ENCODE measurements at places on chromosomes 3 and 15.
A peak's percentile ranks its signal among the peaks of the same experiment; 100 is the strongest.

- peak; percentile 18 for DNase-seq
Observed at GRCh38 chr3:41198526-41198925, 779 bp upstream of the CTNNB1 start.

GRCh38 chr3:146626403-146627122 is 21.4 kb upstream of the PLSCR5 start:
- no peak for DNase-seq

DNA sequence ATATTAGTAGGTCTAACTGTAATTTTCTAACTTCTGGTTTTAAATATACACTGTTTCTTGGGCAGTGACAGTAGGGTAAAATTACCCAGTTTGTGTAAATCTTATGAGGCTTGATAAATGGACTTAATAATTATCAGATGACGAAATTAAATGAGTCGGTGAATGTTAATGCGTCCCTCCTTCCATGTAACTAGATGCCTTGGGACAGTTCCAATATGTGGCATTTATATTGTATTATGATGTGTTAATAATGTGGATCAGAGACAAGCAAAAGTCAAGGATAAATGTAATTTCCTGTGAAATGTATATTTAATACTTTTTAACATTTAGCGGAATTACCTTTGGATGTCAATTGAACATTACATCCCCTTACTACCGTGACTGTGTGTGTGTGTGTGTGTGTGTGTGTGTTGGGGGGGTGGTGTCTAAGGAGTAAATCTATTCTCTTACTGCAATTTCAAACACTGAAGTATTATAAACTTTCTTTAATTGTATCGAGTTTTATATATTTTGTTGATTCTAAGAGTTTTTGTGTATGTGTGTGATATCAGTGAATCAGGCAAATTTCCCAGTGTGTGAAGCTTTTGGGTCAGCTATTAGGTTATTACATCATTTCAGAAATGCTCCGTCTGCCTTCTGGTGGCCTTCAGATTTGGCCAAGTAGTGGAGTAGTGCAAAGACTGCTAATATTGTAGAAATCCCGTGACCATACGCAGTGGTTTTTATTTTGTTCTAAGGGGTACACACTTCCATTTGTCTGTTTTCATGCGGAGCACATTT is 50.1 kb downstream of the CNTN4 start:
- DNase-seq = no peak

DNA sequence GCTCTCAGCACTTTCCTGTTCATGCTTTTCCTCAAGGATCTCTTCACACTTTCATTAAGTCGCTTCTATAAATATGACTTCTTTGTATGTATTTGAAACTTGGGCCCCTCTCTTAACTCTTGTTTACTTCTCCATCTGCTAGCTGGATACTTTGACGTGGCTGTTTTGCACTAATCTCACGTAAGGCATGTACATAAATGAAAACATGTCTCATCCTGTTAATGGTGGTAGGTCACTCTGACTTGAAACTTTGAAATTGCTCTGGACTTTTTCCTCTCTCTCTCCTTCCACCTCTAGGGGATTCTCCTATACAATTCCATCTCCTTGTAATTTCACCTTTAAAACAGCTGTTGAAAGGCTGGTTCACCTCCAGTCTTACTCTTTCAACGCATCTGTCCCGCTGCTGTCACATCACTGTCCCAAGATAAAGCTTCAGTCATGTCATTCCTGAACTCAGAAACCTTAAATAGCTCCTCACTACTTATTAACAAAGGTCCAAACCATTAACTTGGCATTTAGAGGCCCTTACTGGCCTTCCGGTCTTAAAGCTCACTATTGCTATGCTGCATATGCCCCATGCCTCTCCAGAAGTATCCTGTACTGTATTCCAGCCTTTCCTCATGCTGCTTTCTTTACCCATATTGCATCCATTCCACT is 1.2 kb downstream of the BLOC1S6 start:
- DNase-seq = peak; percentile 63

- DNase-seq = peak; percentile 4
Observed at GRCh38 chr3:50600141-50600753, 11.3 kb downstream of the CISH start.

DNA sequence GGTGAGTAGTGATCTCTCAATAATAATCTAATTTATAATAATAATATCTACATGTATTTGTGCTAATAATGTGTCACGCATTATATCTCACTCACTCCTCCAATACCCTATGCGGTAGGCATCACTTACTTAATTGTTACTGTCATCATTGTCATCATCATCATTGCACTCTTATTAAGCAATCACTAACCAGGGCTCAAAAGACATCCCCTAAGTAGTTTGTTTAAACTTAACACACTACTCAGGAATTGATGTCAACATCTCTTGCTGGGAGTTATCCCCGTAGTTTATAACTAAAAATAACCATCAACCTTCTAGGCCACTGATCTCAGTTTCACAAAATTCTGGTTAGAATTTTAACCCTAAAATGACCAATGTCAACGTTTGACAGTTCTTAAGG is 56.8 kb upstream of the ICE2 start:
- no peak for DNase-seq

DNA sequence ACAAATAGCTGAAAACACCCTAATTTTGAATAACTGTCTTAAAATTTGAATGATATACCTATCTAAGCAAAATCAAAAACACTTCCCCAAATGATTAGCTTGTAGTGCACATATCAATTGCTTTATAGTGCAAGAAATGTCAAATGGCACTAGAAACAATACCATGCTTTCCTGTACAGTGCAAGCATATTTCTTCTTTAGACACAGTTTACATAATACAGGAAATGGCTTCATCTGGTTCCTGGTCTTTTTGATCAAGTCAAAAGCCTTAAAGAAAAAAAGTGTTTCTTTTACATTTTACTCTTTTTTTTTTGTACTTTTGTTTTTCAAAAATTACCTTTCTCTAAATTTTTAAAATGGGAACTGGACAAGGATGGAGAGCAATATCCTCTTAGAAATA is 352.1 kb downstream of the MECOM start:
- no peak for DNase-seq

DNA sequence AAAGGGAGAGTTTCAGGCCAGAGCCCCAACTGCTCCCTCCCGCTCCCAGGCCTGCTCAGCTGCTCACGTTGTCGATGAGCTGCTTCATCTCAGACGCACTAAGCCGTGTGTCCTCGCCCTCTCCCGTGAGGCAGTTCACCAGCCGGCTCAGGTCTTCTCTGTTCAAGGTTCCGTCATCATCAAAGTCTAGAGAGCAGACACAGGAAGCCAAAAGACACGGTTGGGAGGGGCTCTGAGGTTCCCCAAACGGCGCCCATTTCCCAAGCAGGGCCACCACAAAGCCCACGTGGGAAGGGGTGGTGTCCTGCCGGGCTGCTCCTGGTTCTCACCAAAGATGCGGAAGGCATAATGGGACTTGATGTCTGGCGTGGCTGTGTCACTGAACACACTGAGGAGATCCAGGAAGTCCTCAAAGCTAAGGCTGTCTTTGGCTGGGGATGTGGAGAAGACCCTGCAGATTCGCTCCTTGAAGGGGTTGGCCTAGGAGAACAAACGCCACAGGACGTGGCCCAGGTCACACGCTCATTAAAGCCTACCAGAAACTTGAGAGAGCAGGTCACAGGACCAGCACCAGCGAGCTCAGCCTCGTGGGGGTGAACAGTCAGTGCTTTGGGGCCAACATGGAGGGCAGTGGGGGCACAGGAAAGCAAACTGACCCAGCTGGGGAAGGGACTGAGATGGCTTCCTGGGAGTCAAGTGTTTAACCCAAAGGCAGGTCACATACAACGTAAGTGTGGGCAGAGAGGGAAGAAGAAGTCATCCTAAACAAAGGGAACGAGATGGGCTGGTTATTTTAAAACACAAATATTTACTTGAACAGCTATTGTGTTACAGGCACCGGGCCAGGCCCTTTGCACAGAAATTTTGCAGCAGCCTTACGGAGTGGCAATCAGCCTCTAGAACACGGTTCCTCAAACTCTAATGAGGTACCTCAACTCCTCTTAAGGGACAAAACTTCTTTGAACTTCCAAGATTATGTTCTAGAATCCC is 2.4 kb downstream of the CIB1 start:
- no peak for DNase-seq

- DNase-seq = no peak
Observed at GRCh38 chr3:154864947-154865346, 215.2 kb upstream of the MME start.

- no peak for DNase-seq
Observed at GRCh38 chr3:62159709-62160092, 213.6 kb downstream of the FEZF2 start.

DNA sequence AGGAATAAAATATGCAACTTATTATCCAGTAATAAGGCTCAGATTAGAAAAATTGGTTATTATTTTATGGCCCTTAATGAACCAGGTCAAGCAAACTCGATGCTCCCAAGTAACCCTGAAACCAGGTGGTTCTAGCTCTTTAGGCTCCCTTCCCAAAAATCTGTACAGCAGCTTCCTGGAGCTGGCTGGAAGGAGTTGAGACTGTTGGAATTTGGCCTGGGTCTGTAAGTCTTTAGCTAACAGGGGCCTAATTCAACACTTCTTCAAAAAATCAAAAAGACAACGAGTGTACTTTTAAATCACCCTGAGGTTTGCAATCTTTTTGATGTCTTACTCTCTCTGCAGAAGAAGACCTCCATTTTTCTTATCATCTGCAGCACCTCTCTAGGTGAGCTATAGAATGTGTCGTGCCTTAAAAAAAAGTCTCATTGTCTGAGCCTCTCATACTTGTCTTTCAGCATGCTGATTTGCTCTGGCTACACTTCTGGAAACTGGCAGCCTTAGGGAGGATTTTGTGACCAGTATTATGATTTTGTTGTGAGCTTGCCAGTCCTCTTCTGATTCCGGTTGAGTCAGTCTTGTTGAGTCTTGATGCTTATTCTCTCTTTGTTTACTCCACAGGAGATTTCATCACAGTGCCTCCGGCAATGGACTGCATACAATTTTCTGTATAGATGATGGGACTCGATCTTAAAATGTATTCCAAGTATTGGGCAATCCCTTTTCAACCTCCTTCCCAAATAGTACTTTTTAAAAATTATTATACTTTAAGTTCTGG is 235.0 kb upstream of the KBTBD8 start:
- no peak for DNase-seq
